ENCODE measurements at places on chromosomes 3 and 15.
A peak's percentile ranks its signal among the peaks of the same experiment; 100 is the strongest.

DNA sequence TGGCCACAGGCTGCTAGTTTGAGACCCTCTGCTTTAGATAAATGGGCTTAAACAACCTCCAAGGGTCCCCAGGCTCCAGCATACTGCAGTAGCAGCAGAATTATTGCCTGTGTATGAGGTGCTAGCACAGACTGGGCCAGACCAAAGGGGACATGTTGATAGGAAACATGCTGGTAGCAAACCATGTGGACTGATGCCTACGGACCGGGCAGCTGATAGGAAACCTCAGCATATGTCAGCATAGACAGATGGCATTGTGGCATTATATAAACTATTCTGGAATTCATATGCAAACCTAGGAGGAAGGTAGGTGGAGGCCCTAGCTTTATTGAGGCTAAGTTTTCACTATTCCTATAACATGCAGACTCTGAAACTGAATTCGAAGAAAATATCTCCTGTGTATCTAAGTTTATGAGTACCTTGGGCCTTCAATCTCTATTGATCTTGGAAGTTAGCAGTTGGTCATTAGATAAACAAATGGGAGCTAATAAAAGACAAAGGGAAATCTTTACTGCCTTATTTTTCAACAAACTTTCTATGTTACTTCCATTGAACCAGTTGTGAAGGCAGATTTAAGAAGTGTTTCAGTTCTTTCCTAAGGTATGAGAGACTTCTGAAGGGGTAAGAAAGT is 1.7 kb upstream of the HGD start:
- no peak for DNase-seq

GRCh38 chr15:67479781-67480505 is 41.0 kb upstream of the C15orf61 start:
- DNase-seq: no peak

DNA sequence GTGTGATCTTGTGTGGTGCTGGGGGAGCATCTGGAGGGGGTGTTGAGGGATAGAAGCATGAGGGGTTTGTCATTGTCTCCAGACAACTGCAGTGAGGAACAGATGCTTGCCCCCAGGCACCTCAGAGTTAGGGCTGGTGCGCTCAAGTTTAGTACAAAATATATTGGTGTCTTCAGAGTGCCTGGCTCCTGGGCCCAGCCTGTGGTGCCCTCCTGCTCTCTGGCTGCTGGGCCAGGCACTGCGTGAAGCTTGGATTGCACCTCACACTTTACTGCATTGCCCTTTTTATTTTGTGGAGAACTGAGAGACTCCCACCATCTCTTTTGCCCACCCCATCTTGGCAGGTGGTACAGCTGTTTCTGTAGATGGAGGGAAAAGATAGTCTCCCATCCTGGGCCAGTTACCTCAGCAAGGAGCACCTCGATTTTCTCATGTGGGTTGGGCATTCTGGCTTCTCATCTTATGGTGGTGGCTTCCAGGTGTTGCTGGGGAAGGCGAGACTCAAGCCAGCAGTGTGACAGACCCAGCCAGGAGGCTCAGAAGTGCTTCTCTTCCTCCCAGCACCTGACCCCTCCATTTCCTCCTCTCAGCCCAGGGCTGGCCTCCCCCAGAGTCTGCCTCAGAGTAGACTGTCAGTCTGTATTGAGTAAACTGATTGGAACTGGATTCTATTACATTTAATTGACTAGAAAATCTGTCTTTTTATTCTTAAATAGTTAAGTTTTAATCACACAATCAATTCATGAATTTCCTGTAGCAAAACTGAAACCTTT is 140.5 kb downstream of the DNAJB8 start:
- no peak for DNase-seq

GRCh38 chr3:55725681-55726500 is 238.8 kb upstream of the WNT5A start:
- no peak for DNase-seq

- no peak for DNase-seq
These were observed 73.7 kb downstream of the FOXB1 start for GRCh38 chr15:60077581-60078359.

- DNase-seq: no peak
These were observed 103.8 kb downstream of the ADCY5 start for GRCh38 chr3:123344907-123345594.

DNA sequence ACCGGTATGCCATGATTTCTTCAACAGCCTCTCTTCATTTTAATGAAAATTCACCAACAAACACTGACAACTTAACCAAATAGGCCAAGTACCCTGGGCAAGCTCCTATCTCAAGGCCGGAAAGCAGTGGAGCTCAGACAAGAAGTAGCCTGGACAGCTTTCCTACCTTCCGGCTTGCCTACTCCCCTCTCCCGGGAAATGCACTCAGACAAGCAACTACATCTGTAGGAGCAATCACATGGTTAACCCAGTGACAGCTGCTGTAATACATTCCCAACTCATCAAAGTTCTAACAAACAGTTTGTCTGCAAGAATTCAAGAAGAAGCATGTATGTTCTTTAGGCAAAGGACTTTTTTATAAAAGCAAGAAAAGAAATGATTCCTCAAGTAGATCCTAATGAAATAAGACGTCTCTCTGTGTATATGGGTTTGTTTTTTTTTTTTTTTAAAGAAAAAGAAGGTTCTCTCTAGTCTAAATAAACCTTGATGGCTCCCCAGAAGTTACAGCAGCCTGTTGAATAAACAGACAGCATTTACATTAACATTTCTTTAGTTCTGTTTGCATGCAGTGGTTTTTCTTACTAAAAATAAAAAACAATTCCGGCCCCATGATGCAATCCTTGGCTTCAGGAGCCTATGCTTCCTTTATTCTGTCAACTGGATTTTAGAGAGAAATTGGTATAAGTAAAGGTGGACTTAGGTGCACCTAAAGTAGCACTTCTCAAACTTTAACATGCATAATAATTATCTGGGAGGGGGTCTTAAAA is 278.7 kb downstream of the NEK10 start:
- no peak for DNase-seq

DNA sequence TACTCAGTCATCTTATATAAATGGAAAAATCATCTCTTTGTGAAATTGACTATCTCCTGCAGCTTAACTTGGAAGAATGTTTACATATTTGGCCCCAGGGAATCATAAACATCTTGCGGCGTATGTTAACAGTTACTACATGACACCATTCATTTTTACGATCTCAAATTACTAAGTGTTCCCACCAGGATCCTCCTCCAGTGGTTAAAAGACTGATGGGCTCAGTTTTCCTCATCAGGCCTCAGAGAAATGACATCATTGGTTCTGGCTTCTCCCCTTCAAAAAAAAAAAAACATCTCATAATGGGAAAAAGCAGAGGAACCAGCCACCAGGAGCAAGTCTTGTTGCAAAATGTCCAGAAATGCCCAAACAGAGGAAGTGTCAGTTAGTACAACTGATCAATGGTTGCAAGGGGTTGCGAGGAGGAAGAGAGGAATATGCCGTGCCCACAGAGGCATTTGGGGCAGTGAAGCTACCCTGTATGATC is 70.5 kb upstream of the LIPC start:
- no peak for DNase-seq

DNA sequence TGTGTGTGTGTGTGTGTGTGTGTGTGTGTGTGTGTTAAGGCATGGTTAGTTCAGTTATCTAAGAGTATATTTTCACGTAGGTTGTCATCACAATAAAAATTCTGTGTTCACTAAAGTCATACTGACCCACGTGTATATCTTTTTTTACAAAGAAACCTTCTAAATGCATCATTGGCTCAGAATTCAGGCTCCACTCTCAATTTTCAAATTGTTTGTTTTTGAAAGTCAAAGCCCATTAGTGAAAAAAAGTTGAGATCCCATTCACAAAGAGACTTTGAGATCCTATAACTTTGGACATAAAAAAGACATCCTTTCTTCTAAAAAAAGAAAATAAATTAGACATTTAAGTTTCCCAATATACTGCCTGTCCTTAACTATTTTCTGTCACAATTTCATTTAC is 59.3 kb downstream of the GBE1 start:
- DNase-seq: no peak

GRCh38 chr3:119187266-119187665 is 13.9 kb downstream of the UPK1B start:
- DNase-seq: no peak

- DNase-seq: no peak
These were observed 39.3 kb downstream of the NMNAT3 start for GRCh38 chr3:139638518-139638917.

- DNase-seq: no peak
These were observed 109.9 kb downstream of the PDCD6IP start for GRCh38 chr3:33908250-33908851.

DNA sequence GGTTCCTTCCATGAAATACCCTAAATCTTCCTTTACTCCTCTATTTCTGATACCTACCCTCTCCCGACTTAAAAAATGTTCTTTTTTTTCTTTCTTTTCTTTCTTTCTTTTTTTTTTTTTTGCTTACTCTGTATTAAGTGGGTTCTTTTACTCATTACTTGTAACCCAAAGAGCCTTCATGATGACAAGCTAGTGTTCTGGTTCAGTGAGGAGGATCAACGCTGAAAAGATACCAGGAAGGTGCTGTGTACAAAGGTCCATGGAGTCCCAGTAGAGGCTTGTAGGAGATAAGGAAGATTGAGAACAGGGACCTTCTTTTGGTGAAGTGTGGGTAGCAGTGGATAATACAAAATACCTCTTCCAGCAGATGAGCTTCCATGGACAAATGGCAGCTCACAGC is 63.8 kb upstream of the SLC2A2 start:
- DNase-seq: no peak

GRCh38 chr3:10557250-10557649 is 51.9 kb upstream of the ATP2B2 start:
- no peak for DNase-seq

- peak; percentile 72 for DNase-seq
These were observed at the start of gene MYNN for GRCh38 chr3:169772897-169773816. TSS of gene MYNN (plus strand) at chr3:169773396. CDS start at chr3:169774296, 900 bp downstream.

- DNase-seq: no peak
These were observed 353.0 kb downstream of the ROBO1 start for GRCh38 chr3:79414806-79415205.

DNA sequence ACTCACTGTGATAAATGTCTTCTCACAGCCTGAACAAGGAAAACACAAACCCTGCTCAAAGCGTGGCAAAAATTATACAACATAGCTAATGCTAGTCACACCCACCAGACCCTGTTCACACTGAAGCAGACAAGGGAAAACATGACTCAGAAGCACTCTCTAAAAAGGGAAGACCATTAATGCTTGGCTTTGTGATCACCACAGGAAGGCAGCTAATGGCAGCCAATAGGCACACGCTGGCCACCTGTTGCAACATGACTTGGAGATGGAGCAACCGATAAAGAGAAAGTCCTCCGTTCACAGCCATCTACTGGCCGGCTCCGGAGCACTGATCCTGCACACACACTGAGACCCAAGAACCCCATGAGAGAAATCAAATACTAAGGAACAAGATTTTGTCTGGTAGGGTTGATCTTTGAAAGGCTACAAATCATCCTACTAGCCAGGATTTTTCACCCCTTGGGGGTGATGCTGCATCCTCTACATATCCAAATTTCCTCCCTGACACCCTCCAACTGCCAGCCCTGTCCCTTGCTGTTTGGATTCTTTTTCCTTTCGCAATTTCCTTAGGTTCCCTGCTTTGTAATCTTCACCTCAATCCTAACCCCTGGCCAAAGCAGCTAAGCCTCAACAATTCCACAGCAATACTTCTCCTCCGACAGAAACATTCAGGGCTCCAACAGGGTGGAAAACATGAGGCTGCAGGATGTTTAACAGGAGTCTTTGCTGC is 3.2 kb downstream of the ZXDC start:
- DNase-seq: no peak

DNA sequence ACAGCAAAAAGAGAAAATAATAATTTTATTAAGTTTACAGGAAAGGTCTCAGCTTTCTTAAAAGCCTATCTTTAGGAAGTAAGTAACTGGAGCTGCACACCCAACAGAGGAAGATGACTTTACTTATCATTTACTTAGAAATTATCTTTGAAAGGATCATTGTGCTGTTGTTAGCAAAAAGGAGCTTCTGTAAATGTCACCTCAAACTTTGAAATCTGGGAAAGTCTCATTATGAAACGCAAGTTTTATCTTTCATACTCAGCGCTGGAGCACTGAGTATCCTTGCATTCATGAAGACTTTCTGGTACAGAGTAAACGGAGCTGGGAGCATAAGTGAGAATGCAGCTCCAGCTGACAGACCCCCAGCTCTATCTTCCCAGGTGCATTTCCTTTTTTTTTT is 491.2 kb upstream of the TPRG1 start:
- no peak for DNase-seq

GRCh38 chr3:139975594-139976365 is 40.8 kb downstream of the CLSTN2 start:
- DNase-seq: no peak

DNA sequence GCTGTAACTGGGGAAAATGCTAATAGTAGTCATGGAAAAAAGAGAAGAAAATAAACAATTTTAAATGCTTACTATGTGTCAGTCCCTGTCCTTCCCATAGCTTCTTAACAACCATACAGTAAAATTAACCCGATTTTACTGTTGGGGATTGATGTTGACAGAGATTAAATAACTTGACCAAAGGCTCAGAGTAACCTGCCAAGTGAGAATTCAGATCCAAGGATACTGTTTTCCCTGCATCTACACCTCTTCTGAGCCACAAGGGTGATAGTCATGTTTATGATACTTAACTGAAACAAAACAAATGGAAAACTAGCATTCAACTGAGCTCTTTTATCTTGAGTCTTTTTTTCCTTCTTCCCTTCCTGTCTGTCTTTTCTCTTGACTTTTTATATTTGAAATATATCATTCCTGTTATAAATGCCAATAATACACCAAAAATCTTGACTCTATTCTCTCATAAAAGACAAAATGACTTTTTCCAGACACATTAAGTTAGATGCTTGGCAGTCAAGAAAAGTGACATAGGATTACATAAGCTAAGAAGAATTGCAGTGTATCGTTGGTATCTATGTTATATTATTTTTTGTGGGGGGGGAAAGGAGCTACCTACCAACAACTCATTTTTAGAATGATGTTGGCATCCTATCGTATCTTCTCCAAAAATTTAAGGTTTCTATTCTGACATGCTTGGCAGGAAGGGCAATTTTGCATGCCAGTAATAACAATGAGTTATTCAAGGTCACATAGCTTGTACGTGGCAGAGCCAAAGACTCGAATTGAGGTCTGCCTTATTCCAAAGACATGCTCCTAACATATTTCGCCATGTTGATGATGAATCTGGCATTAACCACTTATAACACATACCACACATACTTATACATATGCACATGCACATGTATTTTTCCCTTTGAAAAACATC is 306.6 kb upstream of the KCNH8 start:
- no peak for DNase-seq

- DNase-seq: no peak
These were observed 38.9 kb downstream of the LDHAL6B start for GRCh38 chr15:59245559-59245958.

- DNase-seq: no peak
These were observed 1.4 kb downstream of the LOXL1 start for GRCh38 chr15:73927476-73928240.
